Activated naive CD8-positive, alpha-beta T cell treated with anti-CD3 and anti-CD28 coated beads, Interleukin-2, amount 50 U/mL, for 24 hours (primary cell): ENCODE measurements at places on chromosomes 4 and X.

GRCh38 chr4:70838204-70838603, 1.5 kb downstream of the GRSF1 start:
- DNase-seq = no peak

GRCh38 chrX:24768556-24768955, 74.8 kb downstream of the POLA1 start:
- no peak for DNase-seq

DNA sequence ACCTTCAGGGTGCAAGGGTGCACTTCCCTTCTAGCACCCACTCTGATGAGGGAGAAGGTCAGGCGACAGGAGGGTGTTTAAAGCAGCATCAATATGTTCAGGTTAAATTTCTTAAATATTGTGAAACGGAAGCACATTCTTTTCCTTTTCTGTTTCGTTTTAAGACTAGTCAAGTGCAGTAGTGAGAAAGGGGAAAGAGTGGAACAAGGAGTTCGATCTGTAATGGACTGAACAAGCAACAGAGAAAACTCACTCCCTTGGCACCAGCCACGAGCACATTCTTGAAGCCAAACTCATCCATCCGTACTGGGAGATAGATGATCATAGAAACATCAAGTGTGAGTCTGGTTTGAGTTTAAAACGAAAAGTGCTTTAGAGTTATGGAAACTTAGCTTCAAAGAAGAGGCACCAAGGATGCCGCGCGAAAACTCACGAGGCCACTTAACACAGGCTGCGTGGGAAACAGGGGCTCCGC, 815 bp downstream of the FAM53A start:
- DNase-seq = no peak

- no peak for DNase-seq
Observed at GRCh38 chr4:26069218-26069617, 155.2 kb downstream of the SMIM20 start.

- peak; percentile 10 for DNase-seq
Observed at GRCh38 chrX:16882169-16882568, 12.0 kb upstream of the RBBP7 start.

- DNase-seq = no peak
Observed at GRCh38 chrX:19642241-19643109, 127.2 kb upstream of the MAP3K15 start.

DNA sequence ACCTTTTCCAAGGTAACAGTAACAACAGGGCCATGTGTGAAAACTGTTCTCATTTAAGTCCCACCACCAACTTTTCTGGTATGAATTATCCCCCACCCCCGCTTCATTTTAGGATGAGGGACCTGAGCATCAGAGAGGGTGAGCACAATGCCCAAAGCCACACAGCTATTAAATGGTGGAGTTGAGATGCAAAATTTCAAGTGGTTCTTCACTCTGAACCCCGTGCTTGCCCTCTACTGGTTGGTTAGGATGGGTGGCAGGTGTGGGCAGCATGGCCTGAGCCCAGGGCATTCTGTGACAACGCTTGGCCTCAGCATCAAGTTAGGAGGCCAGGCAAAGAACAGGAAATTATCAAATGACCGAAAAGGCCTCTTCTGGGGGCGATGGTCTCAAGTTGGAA, 33.5 kb downstream of the MED28 start:
- no peak for DNase-seq

- DNase-seq = no peak
Observed at GRCh38 chr4:126265888-126266287, 951.1 kb downstream of the FAT4 start.
